MCF 10A (cell line): ENCODE measurements at places on chromosomes 16 and 17. TPM values are rescaled to one million over a fixed set of nuclear protein-coding genes. Genes with fewer than 3 reads are reported as not detected.

The KRT33A gene
- total RNA-seq, result not detected in 2 replicates

The EMP2 gene
- 1.7 and 4.8 TPM in 2 replicates for total RNA-seq

The SCGB1C2 gene
- total RNA-seq, result not detected in 2 replicates

The ATMIN gene
- 33.8 and 39.1 TPM in 2 replicates for total RNA-seq

The HOXB1 gene
- not detected in 2 replicates for total RNA-seq

The NEK8 gene
- total RNA-seq, result 4.5 and 8.6 TPM in 2 replicates

The CRISPLD2 gene
- total RNA-seq, result 0.28 TPM in 1 of 2 replicates, not detected in the other

The CENPN gene
- total RNA-seq, result 29.5 and 38.4 TPM in 2 replicates

The ABCA10 gene
- total RNA-seq, result 18.3 and 24.7 TPM in 2 replicates

The FDXR gene
- total RNA-seq, result 25.0 and 29.7 TPM in 2 replicates

The ADCY7 gene
- 32.9 and 61.5 TPM in 2 replicates for total RNA-seq

The BRIP1 gene
- 3.4 and 4.7 TPM in 2 replicates for total RNA-seq

The ABCA3 gene
- total RNA-seq, result 3.5 and 4.6 TPM in 2 replicates

The CFDP1 gene
- 41.3 and 44.7 TPM in 2 replicates for total RNA-seq

The ASGR1 gene
- 0.37 and 0.59 TPM in 2 replicates for total RNA-seq

The C1QTNF1 gene
- 3.0 and 3.3 TPM in 2 replicates for total RNA-seq

The CPD gene
- total RNA-seq, result 47.9 and 67.4 TPM in 2 replicates

The RNF222 gene
- total RNA-seq, result not detected in 2 replicates

The HCRT gene
- total RNA-seq, result not detected in 2 replicates

The PYCARD gene
- total RNA-seq, result 0.47 and 0.76 TPM in 2 replicates

The DUXB gene
- not detected in 2 replicates for total RNA-seq

The OSGIN1 gene
- 3.7 and 6.3 TPM in 2 replicates for total RNA-seq

The ALOX15B gene
- 18.5 and 27.6 TPM in 2 replicates for total RNA-seq

The RNF43 gene
- total RNA-seq, result 6.7 and 7.9 TPM in 2 replicates
